ENCODE measurements at places on chromosomes 4 and X. TPM values are rescaled to one million over a fixed set of nuclear protein-coding genes. Genes with fewer than 3 reads are reported as not detected.
A peak's percentile ranks its signal among the peaks of the same experiment; 100 is the strongest.

SYNPO2 gene
- total RNA-seq: 1.2 TPM

- no peaks in the 10 kb centered on the region for H3K36me3 ChIP-seq
- DNase-seq: no peak
- H3K27me3 ChIP-seq: peaks cover 9% of the 10 kb centered on the region
- no peaks in the 10 kb centered on the region for H3K4me1 ChIP-seq
- H3K4me3 ChIP-seq: no peak overlapping the region
Measured at GRCh38 chr4:76083386-76083988, 9.0 kb downstream of the ART3 start.

SLC39A8 gene
- 58.7 TPM for total RNA-seq

DNA sequence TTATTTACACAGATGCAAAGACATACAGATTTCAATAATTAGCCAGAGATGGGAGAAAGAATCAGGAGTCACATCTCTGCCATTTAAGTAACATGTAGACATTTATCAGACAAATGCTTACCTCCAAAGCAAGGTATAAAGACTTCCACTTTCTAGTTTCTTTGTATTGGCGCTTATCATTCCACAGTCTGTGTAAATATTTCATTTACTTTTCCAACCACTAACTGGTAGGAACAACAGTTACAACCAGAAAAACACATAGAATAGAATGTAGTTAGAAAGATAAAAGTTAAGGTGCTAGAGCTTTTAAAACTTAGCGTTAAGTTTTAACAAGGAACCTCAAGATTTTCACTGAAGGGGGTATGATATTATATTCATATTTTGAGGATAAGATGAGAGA lies 40.9 kb upstream of the UGT2B4 start:
- H3K27ac ChIP-seq: no peak overlapping the region
- no peaks in the 10 kb centered on the region for H3K27me3 ChIP-seq
- no peaks in the 10 kb centered on the region for H3K36me3 ChIP-seq
- no peak for DNase-seq

- H3K36me3 ChIP-seq: peaks cover 19% of the 10 kb centered on the region
- H3K4me1 ChIP-seq: no peaks in the 10 kb centered on the region
- DNase-seq: no peak
- no peak overlapping the region for H3K4me3 ChIP-seq
Measured at GRCh38 chr4:112379306-112379705, 82.1 kb downstream of the ALPK1 start.

GRCh38 chr4:153962311-153963039 lies 173.6 kb upstream of the SFRP2 start:
- H3K27ac ChIP-seq: peak overlapping the region; percentile 0
- H3K4me1 ChIP-seq: peaks cover 9% of the 10 kb centered on the region
- H3K4me3 ChIP-seq: no peak overlapping the region
